ENCODE measurements at places on chromosomes 11 and 22.

DNA sequence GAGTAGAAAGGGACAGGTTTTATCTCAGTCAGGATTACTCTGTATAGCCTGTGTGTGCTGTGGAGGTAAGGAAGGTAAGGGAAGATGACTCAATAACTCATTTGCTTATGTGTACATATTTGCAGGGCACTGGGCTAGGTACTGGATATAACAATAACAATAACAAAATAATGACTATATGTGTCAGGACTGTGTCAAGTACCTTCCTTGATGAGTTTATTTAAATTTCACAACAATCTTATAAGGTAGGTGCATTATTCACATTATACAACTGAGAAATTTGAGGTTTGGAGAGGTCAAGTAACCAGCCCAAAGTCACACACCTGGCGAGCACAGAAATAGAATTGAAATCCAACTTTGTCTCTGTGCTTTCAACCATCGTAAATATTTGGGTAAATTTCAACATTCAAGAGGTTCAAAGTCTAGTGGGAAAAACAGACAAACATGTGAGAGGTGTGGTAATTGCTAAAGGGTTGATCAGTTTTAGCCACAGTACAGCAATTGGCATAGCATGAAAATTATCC, 131.8 kb downstream of the APIP start:
- no peak for DNase-seq

- DNase-seq, result no peak
These were observed 188.0 kb downstream of the MAML2 start for GRCh38 chr11:96154802-96155520.

- no peak for DNase-seq
These were observed 5.5 kb upstream of the P2RY6 start for GRCh38 chr11:73266646-73267020.

- DNase-seq, result no peak
These were observed 59.1 kb upstream of the ANO5 start for GRCh38 chr11:22133776-22134175.

DNA sequence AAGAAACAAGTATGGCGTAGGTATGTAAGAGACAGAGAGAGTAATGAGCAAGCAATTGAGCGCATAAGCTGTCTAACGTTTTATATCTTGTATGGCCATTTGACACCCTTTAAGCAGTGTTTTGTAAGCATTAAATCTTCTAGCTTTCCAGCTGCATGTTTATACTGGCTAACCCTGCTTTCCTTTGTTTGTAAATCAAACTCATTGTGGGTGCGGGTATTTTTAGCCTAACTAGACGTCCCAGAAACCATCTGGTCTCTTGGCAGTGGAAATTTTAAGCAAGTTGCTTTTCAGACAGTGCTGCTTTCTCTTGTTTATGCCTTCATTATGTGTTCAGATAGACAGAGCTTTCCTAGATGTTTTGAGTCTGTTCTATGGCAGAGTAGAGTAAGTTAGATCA, 73.5 kb downstream of the RNF169 start:
- no peak for DNase-seq

GRCh38 chr11:28107191-28107749, 686 bp downstream of the KIF18A start:
- DNase-seq, result no peak

DNA sequence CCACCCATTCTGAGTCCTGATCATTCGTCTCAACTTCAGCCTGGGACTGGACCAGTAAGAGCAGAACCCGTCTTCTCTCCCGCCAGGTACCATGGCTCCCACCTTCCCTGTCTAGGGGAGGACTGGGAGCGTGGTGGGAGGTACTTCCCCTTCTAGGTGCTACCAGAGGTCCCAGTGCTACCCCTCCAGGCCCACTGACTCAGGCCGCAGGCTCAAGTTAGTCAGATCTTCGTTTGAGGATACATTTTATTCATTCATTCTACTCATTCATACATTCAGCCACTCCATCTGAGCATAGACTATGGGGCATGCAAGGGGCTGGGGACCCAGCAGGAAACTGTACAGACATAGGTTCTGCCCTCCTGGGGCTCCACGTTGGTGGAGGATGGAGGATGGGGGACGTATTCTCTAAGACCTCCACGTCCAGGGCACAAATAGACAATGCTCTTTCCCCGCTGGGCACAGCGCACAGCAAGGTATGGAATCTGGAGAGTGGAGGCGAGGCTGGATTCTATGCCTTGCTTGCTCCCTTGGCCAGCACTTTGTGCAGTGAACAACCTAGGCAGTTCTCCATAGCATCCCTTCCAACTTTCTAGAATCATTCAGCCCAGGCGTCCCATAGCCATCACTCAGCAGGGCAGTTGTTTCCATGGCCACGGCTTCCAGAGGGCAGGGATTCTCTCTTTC, 1.0 kb upstream of the RAB3IL1 start:
- no peak for DNase-seq

DNA sequence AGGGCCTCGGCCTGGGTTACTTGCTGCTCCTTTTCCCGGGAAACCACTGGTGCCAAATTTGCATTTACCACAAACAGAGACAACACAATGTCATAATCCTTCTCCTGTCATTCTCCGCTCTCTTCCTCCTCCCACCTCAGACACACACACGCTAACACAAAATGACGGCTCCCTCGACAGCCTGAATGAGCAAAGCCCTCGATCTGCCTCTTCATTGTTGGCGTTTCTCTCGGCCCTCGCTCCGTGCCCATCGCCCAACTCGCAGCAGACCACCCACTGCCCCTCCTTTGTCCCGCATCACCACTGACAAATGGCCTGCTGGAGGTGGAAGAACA, 12.5 kb upstream of the TCF20 start:
- DNase-seq, result no peak

DNA sequence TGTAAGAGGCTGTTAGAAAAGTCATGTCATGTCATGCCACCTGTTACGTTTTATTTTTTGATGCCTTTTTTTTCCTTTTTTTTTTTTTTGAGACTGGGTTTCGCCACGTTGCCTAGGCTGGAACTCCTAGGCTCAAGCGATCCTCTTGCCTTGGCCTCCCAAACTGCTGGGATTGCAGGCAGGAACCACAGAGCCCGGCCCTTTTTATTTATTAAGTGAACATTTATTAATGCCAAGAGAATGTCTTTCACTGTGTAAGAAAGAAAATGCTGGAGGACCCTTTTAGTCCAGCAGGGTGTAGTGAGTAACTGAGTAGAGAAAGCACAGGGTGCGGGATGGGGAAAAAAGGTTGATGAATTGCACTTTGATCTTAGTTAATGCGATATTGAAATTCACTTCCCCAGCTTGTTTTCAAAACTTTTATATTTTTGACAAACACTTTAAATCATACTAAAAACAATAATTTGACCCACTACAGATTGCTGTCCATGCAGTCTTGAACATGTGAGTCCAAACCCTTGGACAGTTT, 2.3 kb upstream of the XBP1 start:
- DNase-seq, result no peak

- no peak for DNase-seq
These were observed 7.0 kb downstream of the GAL start for GRCh38 chr11:68691402-68691784.

Data from stimulated activated CD4-positive, alpha-beta T cell treated with anti-CD3 and anti-CD28 coated beads, Interleukin-15, amount 100 ng/mL, for 1 hour (primary cell).